ENCODE measurements at places on chromosomes 6 and 20. TPM values are rescaled to one million over a fixed set of nuclear protein-coding genes. Genes with fewer than 3 reads are reported as not detected.

The TMC2 gene
- total RNA-seq = not detected

The LINC00237 gene
- total RNA-seq = not detected

The PRL gene
- not detected for total RNA-seq

The TOX2 gene
- total RNA-seq = 17.2 TPM

The TLDC2 gene
- total RNA-seq = not detected

The MOG gene
- not detected for total RNA-seq

The CDK19 gene
- 20.6 TPM for total RNA-seq

The CRIP3 gene
- total RNA-seq = 0.27 TPM

The MUC22 gene
- total RNA-seq = not detected

The RNF39 gene
- total RNA-seq = not detected

The LRRC1 gene
- 4.4 TPM for total RNA-seq

The DACT2 gene
- total RNA-seq = 0.78 TPM

The RPS6KA2 gene
- total RNA-seq = 4.6 TPM
